ENCODE measurements at places on chromosomes 11 and 22.

DNA sequence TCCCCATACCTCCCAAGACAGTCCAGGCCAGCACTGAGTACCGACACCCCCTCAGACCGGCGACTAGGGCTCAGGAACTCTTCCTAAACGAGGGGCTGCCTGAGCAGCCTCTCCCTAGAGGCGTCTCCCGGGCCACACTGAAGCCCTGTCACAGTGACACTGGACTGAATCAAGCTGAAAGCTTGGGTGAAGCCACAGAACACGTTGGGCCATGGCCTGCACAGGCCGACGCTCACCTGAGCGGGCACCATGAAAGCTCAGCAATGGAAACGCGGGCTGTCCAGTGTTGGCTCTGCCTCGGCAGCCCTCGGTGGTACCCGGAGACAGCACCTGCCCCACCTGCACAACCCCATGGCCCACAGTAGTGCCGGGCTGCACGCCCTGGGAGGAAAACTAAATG lies 42.7 kb upstream of the MOB2 start:
- DNase-seq = no peak

- DNase-seq = no peak
Observed at GRCh38 chr11:72024069-72024754, 25.5 kb downstream of the IL18BP start.

DNA sequence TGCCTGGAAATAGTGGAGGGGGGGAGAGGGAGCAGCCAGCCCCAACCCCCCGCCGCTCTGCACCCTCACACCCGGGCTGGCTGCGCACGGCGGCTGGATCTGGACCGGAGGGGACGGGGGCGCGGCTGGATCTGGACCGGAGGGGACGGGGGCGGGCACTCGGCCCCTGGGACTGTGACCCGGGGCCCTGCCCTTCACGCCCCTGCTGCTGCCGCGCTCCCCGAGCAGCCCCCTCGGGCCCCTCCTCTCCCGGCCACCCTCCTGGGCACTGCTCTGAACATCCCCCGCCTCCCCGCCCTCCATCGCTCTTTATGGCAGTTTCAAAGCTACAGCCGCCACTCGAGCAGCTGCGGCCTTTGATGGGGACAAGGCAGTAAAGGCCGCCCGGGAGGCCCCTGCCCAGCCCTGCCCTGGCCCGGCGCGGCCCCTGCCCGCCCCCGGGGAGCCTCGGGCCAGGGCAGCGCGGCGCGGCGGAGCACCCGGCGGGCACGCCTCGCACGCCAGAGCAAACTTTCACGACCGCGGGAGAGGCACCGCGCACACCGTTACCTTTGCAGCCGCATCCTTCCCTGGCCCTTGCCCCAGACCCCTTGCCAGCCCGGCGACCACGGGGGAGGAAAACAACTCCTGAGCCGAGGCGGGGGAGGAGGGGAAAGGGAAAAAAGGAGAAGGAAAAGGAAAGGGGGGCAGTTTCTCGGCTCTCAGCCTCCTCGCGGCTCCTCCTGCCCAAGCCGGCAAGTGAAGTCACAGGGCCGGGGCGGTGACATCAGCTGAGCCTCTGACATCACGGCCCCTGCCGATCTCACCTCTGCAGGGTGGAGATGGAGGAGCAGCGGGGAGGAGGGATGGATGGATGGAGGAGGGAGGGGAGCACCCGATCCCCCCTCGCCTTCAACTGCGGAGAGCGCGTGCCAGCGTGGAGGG lies 13.1 kb upstream of the TCF20 start:
- peak; percentile 10 for DNase-seq

DNA sequence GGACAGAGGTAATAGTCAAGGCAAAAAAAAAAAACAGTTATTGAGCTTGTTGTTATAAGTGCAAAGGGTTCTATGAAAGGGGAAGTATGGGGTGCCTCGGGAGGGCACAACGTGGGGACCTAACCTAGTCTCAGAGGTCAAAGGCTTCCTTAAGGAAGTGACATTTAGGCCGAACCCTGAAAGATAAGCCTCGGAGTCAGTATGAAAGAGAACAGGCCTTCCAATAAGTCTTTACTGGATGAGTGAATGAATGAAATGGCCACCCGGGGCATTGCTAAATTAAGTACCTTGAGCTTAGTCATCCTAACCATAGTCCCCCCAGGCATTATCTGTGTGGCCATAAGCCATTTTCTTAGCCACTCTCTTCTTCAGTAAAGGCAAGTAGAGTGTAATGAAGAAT lies 19.7 kb downstream of the FLI1 start:
- no peak for DNase-seq

- DNase-seq = no peak
Observed at GRCh38 chr22:27952091-27952490, 33.0 kb upstream of the PITPNB start.

DNA sequence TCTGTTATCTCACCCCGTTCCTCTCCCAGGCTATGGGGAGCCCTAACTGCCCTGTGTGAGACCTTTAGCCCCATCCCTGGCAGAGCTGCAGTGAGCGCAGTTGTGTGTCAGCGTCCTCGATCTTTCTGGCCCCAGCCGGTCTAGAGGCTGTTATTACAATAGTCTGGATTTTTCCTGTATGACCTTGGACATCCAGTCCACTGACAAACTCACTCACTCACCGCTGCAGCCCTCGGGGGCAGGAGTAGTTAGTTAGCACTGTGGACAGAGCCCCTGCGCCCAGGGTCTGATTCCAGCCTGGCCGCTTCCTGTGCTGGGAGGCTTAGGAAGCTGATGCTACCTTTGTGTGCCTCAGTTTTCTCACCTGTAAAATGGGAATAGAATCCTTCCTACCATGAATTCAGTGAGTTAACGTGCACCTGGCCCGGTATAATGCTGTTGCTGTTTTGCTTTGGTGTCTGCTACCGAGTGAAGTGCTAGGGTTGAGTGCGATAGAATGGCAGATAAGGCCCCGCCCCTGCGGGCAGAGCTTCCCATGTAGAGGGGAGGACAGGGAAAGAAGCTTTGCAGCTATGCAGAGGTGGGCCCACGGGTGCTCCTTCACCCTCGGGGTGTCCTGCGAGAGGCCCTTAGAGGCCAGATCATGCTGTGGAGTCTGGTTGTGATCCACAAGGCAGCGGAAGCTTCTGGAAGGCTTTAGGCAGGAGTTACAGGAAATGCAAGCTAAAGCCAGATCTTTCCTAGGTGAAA lies 3.0 kb downstream of the LRP5 start:
- DNase-seq = no peak

DNA sequence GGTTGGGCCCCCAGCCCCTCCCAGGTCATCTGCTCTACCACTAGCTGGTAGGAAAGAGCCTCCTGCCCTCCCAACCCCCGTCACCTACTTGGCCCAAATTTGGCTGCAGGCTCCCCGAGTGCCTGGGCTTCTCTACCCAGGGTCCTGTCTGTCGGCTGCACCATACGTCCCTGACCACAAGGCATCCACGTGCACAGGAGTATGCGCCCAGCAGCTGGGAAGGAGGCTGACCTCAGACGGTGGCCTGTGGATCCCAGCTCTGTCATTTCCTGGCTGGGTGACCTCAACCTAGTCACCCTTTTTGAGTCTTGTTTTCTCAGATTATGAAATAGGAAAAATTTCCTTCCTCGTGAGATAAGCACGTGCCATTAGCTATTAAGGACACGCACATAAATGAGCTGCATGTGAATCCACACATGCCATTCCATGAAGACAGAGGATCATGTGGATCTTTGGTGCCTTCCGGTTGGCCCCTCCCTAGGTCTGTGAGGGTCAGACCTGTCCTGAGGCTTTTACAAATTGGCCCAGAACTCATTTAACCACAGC lies 13.7 kb downstream of the CYB561A3 start:
- no peak for DNase-seq

DNA sequence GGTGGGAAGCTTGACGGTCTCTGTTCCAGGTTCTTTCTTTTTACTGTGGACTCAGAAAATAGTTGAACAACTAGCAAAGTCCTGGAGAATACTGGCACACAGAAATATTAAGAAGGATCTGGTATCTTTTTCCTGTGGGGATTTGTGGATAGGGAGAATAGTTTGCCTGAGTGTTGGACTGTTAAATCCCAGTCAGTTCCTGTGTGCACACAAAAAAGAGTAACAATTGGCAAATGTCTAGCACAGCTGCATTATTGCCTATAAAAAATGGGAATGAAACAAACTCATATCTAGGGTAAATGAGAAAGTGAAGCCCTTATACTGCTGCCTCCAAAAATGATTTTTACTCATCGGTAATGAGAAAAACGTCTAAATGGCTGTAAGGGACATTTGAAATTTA lies 828.2 kb downstream of the JRKL start:
- no peak for DNase-seq

GRCh38 chr11:118243993-118244762 lies 8.0 kb downstream of the MPZL3 start:
- no peak for DNase-seq

DNA sequence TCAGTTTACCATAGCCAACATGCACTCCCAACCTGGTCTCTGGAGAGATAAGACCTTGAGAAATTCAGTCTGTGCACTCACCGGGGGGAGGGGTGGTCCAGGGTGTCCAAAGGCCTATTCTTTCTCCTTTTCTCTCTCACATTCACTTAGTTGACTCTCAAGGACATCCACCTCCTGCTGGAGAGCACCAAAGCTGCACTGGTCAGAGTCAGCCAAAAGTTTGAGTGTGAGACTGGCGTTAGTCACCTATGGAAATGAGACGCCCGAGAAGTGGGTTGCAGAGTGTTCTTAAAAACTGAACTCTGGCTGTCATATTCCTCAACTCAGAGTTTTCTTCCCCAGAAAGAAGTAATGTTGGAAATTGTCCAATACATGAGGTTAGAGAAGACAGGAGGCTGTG lies 5.0 kb upstream of the UBQLNL start:
- DNase-seq = no peak
